ENCODE measurements at places on chromosomes 4 and X.

DNA sequence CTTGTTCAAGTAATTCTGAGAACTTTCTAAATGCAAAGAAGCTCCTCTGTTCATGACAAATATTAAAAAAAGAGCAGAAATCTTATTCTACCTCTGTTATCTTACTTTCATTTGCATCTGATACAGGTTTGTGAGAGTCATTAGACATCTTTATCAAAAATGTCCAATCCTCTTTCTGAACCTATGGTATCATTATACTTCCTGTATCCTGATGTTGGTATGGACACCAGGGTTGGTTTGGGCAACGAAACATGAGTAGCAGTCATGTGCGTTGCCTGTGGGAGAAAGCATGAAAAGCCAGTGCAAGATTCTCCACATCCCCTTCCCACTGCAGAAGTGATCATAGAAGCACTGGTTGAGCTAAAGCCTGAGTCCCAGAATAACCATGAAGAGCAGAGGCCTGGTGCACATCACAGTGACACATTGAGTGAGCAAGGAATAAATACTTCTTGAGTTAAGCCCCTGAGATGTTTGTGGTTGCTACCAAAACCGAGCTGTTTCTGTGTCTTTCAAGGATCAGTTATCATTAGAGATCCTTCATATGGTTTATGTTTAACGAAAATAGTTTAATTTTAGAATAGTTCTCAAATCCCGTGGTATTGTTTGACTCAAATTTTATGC lies 197.2 kb downstream of the BANK1 start:
- no peak for DNase-seq

DNA sequence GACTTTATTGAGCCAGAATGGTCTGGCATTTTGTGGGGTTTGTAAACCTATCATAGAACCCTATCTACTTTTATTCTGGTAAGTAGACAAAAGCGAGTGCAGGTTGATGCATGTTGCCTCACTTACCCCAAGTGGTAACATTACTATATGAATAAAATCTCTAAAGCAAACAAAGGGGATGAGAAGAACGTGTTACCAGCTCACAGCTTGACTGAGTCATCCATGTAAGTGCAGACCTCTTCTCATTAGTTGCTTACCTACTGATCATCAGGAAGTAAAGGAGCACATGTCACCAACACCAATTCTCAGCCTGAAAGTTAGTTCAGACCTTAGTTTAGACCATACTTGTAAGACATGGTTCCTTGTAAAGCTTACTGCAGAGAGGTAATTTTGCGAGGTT lies 1328.3 kb downstream of the C4orf33 start:
- no peak for DNase-seq

DNA sequence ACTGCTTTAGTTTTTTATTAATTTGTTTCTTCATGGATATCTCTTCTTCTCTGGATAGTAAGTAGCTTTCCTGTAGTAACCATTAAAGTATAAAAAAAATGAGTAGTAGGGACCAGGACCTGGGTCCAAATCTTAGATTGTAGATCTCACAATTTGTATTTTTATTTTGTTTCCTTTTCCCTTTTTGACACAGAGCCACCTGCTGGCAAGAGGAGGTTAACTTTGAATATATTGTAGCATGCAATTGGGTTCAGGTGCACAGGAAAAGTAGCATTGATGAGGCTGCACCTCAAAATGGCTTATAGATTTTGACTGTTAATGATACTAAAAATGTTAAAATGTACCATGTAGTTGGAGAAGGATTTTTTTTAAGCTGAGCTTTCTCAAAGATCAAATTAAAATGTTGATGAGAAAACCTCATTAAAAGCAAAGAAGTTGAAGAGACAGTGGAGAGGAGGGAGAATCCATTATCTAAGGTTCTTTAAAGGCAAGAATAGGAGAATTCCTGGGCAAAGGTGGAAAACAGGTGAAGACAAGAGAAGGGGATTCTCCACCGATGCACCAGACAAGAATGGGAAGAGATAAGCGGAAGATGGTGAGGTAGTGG lies 48.3 kb upstream of the HPGDS start:
- peak; percentile 37 for DNase-seq

- no peak for DNase-seq
Measured at GRCh38 chr4:145842224-145842887, 96.3 kb downstream of the ZNF827 start.

DNA sequence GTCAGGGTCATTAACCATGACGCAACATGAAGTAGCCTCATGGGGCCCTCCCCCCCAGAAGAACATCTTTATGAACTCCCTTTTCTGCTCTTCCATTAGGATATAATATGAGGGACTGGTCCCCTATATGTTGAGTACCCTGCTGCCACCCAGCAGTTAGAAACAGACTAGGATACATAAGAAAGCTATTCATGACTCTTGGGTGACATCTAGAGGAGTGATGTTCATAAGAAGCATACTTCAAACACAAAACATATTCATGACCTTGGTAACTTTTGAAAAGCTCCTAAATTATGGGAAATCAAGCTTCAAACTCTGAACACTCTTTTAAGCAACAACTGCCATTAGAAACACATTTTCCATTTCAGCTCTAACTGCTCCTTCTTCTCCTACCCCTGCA lies 155.2 kb upstream of the SPIN4 start:
- DNase-seq, result no peak

DNA sequence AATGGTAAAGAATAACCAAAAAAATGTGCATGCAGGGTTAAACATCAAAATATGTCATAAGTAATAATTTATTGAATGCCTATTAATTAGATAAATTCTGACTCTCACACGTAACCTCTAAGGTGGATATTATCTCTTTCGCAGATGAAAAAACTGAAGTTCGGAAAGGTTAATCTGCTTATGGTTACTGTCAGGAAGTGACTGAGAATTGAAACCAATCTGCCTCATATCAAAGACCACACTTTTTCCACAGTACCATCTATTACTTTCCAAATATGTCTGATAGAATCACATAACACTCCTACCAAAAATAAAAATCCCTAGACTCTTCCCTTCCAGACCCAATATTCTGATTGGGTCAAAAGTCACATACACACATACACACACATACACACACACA lies 6.2 kb downstream of the CHIC2 start:
- DNase-seq, result no peak

GRCh38 chr4:88188738-88189417 lies 30.4 kb upstream of the ABCG2 start:
- no peak for DNase-seq

DNA sequence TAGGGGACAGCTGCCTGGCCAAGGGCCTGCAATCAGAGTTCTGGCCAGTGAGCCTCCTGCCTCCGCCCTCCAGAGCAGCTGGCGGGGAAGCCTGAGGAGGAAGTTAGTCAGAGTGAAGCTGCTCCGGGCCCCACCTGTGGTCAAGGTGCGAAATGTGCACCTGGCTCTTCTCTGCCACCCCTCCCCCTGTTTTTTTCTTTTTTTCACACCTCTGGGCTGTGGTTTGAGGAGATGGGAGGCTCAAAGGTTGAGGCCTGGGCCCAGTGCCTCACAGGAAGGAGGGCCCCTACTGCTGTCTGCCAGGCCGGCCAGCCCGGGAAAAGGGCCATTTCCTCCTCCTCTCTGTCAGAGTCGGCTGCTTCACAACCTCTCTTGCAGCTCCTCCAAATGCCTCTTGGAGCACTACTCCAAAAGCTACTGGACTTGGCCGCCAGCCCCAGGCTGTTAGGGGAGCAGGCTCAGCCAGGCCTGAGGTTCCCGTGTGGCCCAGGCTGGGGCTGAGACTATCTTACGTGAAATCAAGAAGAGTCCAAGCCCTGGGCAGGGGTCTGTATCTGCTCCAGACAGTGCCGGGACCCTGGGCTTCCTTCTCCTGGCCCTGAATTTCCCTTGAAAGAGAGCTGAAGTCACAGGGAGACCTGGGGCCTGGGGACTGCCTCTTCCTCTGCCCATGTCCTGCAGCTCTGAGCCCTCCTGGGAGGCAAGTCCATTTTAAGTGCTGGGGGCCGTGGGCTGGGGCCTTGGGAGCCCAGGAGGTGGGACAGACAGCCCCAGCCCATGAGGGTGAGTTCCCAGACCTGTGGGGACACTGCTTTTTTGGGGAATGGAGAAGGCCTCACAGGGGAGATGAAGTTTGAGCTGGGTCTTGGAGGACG lies 4.5 kb upstream of the CXCR3 start:
- DNase-seq, result peak; percentile 85

DNA sequence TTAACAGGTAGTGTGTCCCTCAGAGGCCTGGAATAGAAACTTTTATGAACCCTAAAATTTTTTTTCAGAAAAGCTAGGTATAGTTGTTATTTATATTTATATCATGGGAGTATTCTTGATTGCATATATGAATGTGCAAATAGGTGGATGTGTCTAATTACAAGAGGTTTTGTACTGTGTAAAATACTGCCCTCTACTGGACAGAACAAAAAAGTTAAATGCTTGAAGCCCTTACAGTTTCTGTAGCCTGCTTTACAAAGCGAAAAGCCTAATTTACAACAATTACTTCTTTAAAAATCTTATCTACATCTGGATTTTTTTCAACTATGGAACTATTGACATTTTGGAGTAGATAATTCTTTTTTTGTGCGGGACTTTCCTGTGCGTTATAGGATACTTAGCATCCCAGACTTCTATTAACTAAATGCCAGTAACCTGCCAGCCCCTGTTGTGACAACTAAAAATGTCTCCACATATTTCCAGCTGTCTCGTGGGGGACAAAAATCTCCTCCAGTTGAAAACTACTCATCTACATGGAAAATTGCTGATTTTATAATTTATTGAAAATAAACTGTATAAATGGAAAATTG lies 35.1 kb downstream of the ENPEP start:
- DNase-seq, result no peak

GRCh38 chrX:110944311-110944750 lies 148.7 kb upstream of the CHRDL1 start:
- DNase-seq, result peak; percentile 27

GRCh38 chr4:159075531-159075932 lies 27.3 kb upstream of the RAPGEF2 start:
- no peak for DNase-seq

DNA sequence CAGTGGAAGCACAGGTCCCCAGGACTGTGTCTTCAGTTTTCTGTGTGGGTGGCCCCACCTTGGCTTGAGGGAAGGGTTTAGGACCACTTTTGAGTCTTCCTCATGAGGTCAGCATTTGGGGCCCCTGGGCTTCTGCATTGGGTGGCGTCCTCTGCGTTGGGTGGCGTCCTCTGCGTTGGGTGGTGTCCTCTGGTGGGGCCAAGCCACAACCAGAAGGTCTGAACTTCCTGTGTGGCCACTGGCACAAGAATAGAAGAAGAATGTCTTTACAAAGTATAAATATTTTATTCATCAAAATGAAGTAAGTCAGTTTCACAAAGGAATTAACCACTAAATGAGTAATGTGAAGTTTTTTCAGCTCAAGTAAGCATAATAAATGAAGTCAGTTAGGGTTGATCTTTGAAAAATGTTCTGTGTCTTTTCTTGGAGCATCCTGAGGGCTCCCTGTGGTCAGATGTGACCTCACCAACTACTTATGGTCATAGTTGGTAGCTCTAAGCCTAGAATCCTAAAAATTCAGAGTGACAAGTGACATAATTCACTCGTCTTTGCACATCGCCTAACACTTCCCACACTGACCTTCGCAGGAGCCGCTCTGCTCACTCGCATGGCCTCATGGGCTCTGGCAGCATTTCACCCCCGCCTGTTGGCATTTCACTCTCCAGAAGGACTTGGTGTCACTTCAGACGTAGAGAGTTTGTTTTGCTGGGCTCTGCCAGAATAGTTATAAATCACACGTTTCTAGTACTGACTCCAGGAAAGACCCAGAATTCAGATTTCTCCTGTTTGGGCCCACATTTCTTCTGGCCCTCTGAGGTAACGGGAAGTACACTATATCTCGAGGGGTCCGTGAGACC lies 39.0 kb upstream of the HGFAC start:
- DNase-seq, result no peak

DNA sequence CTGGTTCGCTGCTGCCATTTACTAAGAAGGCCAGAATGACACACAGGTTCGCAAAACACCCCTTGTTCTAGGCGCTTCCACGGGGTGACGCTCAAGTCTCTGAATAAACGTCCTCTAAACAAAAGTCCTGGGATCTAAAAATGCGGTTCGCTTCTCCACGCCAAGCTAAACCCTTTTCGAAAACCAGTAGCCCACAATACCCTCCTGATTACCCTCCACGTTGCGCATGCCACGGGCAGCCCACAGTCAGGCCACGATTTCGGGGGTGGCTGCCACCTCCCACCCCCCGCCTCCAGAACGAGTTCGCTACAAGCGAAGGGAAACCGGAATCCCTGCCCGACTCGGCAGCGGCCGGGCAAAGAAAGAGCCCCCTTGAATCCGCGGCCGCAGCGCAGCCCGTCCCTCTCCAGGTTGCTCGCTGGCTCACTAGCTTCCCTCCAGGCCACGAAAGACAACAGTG lies 423 bp downstream of the RPL39 start:
- peak; percentile 73 for DNase-seq

DNA sequence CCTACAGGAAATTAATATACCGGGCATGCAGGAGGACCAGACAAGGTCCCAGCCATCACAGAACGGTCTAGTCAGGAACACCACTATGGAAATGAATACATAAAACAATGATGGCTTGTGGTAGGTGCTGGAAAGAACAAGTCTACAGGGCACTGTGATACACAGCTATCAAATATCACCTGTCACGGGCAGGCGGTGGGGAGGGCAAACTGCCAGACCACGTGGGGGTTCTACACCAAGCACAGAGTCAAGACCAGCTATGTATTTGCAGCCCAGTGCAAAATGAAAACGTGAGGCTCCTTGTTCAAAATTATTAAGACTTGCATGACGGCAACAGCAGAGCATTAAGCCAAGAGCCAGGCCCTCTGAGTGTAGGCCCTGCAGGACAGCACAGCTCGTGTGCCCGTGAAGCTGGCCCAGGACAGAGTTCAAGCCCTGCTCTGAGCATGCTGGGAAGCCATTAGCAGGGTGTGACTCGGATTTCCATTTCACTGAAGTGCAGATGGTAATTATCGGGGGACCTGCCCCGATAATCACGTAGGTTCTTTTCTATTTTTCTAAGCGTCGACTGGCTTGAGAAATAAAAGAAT lies 83.6 kb downstream of the JAKMIP1 start:
- DNase-seq, result peak; percentile 71

- DNase-seq, result no peak
Measured at GRCh38 chrX:109600237-109600651, 24.7 kb downstream of the KCNE5 start.

GRCh38 chrX:110847334-110847733 lies 51.7 kb upstream of the CHRDL1 start:
- DNase-seq, result peak; percentile 86

GRCh38 chrX:100880368-100880767 lies 6.2 kb upstream of the NOX1 start:
- DNase-seq, result no peak

- DNase-seq, result no peak
Measured at GRCh38 chr4:155609455-155610059, 57.1 kb upstream of the GUCY1A1 start.

GRCh38 chr4:77148078-77148477 lies 8.9 kb upstream of the CCNG2 start:
- DNase-seq, result no peak

GRCh38 chr4:150794706-150795105 lies 212.8 kb downstream of the MAB21L2 start:
- DNase-seq, result no peak

GRCh38 chr4:15963001-15963451 lies at the start of gene FGFBP2:
FGFBP2 (minus strand) TSS chr4:15963175; CDS start chr4:15963129, 46 bp downstream.
- DNase-seq, result peak; percentile 84

GRCh38 chr4:179871726-179872125 lies 2371.5 kb upstream of the TENM3 start:
- no peak for DNase-seq
